Progenitor cell of endocrine pancreas (in vitro differentiated cells): ENCODE measurements at places on chromosomes 13 and 19. TPM values are rescaled to one million over a fixed set of nuclear protein-coding genes. Genes with fewer than 3 reads are reported as not detected.

C19orf53 gene
- 78.4 and 90.1 TPM in 2 replicates for total RNA-seq

ZFP14 gene
- total RNA-seq: 18.8 and 19.2 TPM in 2 replicates

LIPE gene
- total RNA-seq: 12.8 and 13.4 TPM in 2 replicates

RNF225 gene
- 0.42 TPM in 1 of 2 replicates, not detected in the other for total RNA-seq
